ENCODE measurements at places on chromosomes 1 and 21. TPM values are rescaled to one million over a fixed set of nuclear protein-coding genes. Genes with fewer than 3 reads are reported as not detected.

Gene NIBAN1
- polyA plus RNA-seq: 10.7 TPM

Gene EFNA3
- 0.39 TPM for polyA plus RNA-seq

Gene NES
- polyA plus RNA-seq: 23.8 TPM

- H3K27me3 ChIP-seq: peaks cover 6% of the 10 kb centered on the region
- H3K27ac ChIP-seq: no peak overlapping the region
- DNase-seq: no peak
Observed at GRCh38 chr1:22325531-22326371, 125.9 kb upstream of the ZBTB40 start.

Gene ST3GAL3
- 49.0 TPM for polyA plus RNA-seq

DNA sequence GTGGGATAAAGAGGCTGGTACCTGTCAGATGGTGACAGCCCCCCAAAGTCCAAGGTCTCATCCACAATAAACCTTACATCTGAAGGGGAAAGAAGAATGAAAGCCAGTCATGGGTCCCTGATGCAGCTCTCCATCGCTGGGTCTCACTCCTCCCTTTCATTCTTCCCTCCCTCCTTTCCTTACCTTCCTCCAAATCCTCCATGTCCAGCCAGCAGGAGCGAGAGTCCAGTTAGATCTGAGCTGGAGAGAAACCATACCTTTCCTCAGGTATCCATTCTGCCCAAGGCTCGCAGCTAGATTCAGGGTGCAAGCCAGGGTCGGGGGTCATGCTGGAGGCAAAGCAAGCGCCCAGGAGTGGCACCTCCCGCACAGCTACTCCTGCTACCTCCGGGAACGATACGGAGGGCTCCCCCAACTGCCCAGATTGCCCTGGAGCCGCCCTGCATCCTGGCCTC is 421 bp downstream of the PSRC1 start:
- H3K4me1 ChIP-seq: peaks cover 7% of the 10 kb centered on the region
- H3K4me3 ChIP-seq: peak overlapping the region; percentile 67
- DNase-seq: no peak

GRCh38 chr1:226603022-226603857 is 54.7 kb downstream of the STUM start:
- no peaks in the 10 kb centered on the region for H3K36me3 ChIP-seq
- H3K27ac ChIP-seq: peak overlapping the region; percentile 62
- no peaks in the 10 kb centered on the region for H3K27me3 ChIP-seq
- DNase-seq: peak; percentile 72

Measured in psoas muscle (tissue), 8 donors.